ENCODE measurements at places on chromosomes 16 and 17. TPM values are rescaled to one million over a fixed set of nuclear protein-coding genes. Genes with fewer than 3 reads are reported as not detected.

- no peak overlapping the region for H3K27ac ChIP-seq
- H3K4me3 ChIP-seq = no peak overlapping the region
- no peaks in the 10 kb centered on the region for H3K27me3 ChIP-seq
- H3K4me1 ChIP-seq = no peaks in the 10 kb centered on the region
- DNase-seq = no peak
- no peaks in the 10 kb centered on the region for H3K36me3 ChIP-seq
These were observed 71.6 kb downstream of the MAP2K6 start for GRCh38 chr17:69485901-69486643.

GRCh38 chr17:50977487-50978159 lies 111.5 kb upstream of the TOB1 start:
- DNase-seq = no peak
- H3K4me3 ChIP-seq = no peak overlapping the region
- peak overlapping the region; percentile 83 for H3K27ac ChIP-seq
- peaks cover 45% of the 10 kb centered on the region for H3K36me3 ChIP-seq
- H3K4me1 ChIP-seq = peaks cover 24% of the 10 kb centered on the region
- no peaks in the 10 kb centered on the region for H3K27me3 ChIP-seq

The ENPP7 gene
- total RNA-seq = not detected

GRCh38 chr17:70205401-70205800 lies 36.1 kb downstream of the KCNJ2 start:
- no peaks in the 10 kb centered on the region for H3K4me1 ChIP-seq
- H3K4me3 ChIP-seq = no peak overlapping the region
- H3K27ac ChIP-seq = no peak overlapping the region
- no peaks in the 10 kb centered on the region for H3K36me3 ChIP-seq
- no peaks in the 10 kb centered on the region for H3K27me3 ChIP-seq

GRCh38 chr16:16996827-16997226 lies 473.9 kb downstream of the XYLT1 start:
- H3K27me3 ChIP-seq = peaks cover 1% of the 10 kb centered on the region
- H3K36me3 ChIP-seq = no peaks in the 10 kb centered on the region
- no peak overlapping the region for H3K27ac ChIP-seq
- DNase-seq = no peak
- peaks cover 12% of the 10 kb centered on the region for H3K4me1 ChIP-seq
- no peak overlapping the region for H3K4me3 ChIP-seq

Measured in activated CD4-positive, alpha-beta memory T cell treated with anti-CD3 and anti-CD28 coated beads, Interleukin-2, amount 10 ng/mL, durations not matched to agents 7 days and 5 days (primary cell).